ENCODE measurements at places on chromosomes 5 and 9.

DNA sequence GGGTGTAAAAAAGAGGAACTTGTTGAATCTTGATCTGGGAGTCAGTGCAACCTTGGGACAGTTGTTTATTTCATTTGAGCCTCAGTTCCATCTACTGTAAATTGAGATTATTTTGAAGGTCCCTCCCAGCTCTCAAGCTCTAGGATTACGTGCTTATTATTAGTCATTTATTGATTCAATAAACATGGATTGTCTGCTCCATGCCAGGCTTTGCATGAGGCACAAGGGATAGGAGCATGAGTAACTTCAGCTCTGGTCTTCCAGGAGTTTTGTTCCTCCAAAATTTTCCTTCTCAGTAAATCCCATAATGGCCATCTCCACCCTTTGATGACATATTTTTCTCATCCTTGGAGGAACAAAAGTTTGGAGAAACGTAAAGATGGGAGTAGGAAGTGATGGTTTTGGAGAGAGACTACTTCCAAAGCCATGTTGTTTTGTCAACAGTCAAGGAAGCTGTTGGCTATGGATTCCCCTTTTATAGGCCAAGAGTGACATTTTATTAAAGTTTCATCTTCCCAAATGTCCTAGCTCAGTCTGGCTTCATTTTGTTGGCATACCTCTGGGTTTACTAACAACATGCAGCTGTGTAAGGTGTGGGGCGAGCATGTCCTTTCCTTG lies 244.6 kb downstream of the DMRT2 start:
- no peak for DNase-seq

DNA sequence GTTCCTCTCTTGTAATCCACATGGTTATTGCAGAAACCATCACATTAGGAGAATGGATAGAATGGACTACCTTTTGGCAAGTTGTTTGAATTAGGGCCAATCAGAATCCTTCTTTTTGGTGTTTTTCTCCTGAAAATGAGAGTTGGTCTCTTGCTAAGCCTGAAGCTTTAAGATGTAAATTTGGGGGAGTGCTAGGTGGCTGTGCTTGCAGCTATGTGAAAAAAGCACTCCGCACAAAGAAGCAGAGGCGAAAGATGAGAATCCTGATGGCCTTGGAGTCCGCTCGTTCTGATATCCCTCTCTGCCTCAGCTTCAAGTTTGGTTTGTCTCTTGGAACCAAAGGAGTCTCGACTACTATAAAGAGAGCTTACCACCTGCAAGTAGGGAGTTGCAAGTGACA lies 63.6 kb downstream of the INIP start:
- DNase-seq, result no peak

- DNase-seq, result peak; percentile 13
Observed at GRCh38 chr5:37197340-37198050, 51.7 kb downstream of the CPLANE1 start.

DNA sequence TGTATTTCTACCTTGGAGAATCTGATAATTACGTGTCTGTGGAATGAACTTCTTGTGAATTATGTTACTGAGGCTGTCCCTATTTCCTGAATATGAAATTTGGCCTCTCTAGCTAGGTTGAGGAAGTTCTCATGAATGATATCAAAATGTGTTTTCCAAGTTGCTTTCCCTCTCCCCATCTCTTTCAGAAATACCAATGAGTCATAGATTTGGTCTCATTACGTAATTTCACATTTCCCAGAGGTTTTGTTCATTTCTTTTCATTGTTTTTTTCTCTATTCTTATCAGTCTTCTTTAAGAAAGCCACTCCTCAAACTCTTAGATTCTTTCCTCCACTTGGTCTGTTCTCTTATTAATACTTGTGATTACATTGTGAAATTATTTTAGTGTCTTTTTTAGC lies 923.8 kb upstream of the CDH9 start:
- DNase-seq, result no peak

DNA sequence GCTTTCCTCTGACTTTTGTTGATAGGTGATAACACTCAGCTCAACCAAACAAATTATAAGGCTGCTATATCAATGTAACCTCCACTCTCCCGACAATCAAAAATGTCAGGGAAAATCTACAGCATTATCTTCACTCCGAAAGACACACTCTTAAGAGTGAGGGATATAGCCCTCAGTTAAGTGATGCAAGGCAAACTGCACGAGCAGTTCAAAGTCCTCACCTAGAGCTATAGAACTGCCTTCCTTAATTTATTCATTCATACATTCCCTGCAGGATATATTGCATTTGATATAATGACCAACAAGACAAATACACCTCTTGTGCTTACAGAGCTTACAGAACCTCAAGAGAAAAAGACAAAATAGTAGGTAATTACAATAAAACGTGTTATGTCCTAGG lies 378.1 kb downstream of the ELAVL2 start:
- no peak for DNase-seq

DNA sequence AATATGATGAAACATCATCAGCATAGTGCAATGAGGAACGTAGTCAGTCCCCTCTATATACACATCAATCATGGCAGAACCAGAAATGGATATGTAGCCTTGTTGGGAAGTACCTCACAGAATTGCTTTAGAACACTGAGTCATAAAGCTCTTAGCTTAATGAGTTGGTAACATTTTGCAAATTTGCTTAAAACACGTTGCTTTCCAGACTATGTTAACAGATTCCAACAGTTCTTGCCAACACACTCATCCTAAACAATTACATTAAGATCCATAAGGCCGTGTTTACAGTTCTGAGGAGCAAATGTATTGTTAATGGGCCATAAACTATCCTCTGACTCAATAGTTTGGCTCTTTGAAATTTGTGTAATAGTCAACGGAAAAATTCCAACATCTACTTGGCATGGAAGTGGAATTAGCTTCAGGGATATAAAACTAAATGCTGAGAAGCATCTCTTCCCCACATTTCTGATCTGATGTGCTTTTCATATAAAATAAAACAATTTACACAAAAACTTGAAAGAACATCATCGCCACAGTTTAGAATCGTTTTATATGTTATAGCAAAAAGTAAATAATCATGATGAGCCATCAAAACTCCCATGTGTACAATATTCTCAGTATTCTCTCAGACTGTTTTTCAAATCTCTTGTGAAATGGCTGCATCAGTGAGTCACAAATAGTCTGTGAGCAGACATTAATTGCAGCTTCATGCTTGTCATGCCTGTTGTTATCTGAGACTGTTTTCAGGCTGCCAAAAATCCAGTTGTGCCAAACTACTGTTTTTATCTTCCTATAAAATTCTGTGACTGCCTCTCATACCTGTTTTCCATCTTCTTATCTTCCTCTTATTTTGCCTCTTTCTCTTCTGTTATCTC lies 291.9 kb downstream of the COX7C start:
- DNase-seq, result peak; percentile 55

- DNase-seq, result no peak
Observed at GRCh38 chr5:153624451-153624765, 133.9 kb downstream of the GRIA1 start.

GRCh38 chr5:51961154-51961562 lies 577.9 kb downstream of the ISL1 start:
- no peak for DNase-seq

GRCh38 chr5:120293796-120294195 lies 170.3 kb upstream of the PRR16 start:
- DNase-seq, result peak; percentile 87

- DNase-seq, result no peak
Observed at GRCh38 chr5:82807021-82807420, 270.2 kb downstream of the TMEM167A start.

GRCh38 chr9:101342595-101342994 lies 42.2 kb downstream of the BAAT start:
- DNase-seq, result no peak

- DNase-seq, result no peak
Observed at GRCh38 chr9:120690372-120690771, 23.9 kb downstream of the MEGF9 start.

- DNase-seq, result peak; percentile 61
Observed at GRCh38 chr9:125558453-125559092, 148.4 kb downstream of the MAPKAP1 start.

DNA sequence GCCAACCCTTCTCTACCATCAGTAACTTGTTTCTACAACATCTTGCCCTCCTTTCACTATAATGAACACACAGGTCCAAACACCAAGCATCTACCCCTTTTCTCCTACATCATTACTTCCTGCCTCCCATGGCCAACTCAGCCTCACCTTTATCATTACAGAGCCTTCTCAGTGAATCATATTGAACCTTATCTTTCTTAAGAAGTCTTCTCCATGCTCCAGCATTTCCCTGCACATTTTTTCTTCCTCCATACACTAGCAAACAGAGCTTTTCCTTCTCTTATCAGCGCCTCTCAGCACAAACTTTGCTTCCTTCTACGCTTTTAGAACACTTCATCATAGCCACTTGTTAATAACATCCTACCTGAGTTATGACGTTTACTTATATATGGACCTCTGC lies 148.2 kb downstream of the ARL15 start:
- no peak for DNase-seq

DNA sequence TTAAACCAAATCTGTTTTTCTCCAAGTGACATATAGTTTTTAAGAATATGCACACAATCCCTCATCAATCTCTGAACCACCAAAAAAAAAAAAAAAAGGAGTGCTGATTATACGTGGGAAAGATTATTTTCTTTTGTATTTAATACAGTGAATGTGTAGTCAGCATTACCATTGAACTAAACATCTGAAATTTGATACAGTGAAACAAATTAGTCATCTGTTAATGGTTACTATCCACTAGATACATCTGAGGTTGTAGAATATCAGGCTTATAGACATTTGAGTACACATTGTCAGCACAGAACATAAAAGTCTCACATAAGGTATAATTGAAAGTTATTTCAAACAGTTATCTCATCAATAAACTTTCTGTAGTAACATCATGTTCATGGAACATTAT lies 87.0 kb downstream of the SLF1 start:
- no peak for DNase-seq

DNA sequence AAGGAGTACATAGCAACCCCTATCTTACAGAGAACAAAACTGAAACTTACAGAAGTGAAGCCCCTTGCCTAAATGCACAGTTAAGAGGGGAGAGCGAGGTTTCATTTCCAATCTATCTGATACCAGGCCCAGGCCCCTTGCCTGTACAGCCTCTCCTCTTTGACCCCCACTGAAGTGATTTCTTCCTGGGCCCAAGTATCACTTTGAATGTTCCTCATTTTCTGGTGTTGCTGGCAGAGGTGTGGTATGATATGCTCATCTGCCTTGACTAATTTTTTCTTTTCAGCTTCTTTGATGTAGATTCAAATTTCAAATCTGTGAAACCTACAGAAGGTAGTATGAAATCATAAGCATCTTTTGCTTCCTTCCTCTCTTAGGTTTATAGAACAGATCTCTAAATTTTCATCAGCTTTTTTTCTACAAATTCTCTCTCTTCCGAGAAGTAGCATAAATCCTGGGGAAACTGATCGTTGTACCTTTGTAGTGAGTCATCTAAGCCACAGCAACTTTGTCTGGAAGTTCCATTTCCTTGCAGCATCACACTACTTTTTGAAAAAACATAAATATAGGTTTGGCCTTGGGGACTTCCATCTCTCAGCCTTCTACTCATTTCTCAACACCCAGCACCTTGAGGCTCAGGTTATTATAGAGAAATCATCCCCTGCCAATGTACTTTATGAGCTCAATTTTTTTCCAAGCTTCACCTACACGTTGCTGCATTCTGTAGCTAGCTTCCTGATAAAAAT lies 402.4 kb upstream of the PTGER4 start:
- no peak for DNase-seq

GRCh38 chr5:155750571-155750970 lies 576.4 kb upstream of the SGCD start:
- DNase-seq, result no peak

- no peak for DNase-seq
Observed at GRCh38 chr9:132849185-132849706, 28.8 kb downstream of the AK8 start.

GRCh38 chr5:19806756-19807155 lies 181.2 kb downstream of the CDH18 start:
- DNase-seq, result no peak

DNA sequence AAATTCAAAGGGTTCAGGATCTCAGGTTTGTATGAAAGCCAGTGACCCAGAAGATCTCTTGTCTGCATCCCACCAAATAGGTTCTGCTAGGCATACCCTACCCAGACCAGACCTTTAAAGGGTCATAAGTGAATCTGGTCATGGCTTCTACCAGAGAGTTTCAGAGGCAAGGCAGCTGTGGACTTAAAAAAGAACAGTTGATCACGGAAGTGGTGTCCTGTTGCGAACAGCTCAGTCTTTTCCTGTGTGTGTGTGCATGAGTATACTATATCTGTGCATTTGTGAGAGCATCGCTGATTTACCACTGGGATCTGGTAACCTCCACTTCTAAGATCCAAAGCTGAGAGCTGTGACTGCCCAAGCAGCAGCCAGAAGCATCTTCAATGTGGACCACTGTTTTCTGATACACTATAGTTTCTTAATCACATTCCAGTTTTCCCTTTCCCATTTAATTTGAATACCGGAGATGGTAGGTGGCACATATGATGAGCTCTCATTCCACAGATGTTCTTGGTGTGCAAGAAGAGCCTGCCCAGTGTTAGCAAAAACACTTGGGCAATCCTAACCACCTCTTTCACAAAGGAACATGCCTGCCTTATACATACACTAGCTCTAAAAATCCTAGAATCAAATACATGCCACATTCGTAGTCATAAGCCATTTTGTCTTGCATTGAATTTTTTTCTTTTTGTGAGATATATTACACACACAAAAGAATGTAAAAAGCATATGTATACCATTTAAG lies 36.2 kb upstream of the OR2S2 start:
- DNase-seq, result no peak

DNA sequence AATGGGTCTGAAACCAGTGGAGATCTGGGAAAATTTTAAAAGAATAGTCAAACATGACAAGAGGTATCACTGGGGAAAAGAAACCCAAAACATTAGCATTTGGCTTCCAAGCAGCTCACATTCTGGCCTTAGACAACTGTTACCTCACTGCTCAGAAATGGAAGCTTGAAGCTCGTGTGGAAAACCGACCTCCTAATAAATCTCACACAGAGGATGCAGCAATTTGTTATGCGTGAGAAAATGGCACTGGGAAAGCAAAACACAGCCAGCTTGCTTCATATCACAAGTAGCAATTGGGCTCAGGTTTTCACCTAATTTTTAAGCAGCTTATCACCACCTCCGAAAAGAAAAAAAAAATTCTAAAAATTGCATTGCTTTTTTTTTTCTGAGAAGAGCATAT lies 103.3 kb upstream of the TAS2R1 start:
- DNase-seq, result no peak

- no peak for DNase-seq
Observed at GRCh38 chr5:42592401-42593140, 164.0 kb upstream of the CCDC152 start.

DNA sequence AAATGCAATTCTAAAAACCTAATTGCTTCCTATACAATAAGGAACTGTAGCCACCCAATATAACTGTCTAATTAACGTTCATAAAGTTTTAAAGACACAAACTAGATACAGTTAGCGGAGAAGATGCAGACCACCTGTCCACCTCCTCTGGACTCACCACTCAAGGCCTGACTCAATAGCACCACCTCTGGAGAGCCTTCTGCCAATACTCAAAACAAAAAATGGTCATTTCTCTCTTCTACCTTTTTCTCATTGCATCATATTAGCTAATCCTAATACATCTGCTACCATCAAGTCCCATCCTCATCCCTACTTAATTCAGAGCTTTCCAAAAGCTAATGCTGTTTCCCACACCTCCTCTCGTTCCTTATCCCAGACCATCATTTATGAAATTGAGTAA lies 159.9 kb downstream of the MLLT3 start:
- no peak for DNase-seq
